NCI-H1436 treated with DMSO at 0.1 percent for 48 hours (cell line): ENCODE measurements at places on chromosomes 12 and 14.

DNA sequence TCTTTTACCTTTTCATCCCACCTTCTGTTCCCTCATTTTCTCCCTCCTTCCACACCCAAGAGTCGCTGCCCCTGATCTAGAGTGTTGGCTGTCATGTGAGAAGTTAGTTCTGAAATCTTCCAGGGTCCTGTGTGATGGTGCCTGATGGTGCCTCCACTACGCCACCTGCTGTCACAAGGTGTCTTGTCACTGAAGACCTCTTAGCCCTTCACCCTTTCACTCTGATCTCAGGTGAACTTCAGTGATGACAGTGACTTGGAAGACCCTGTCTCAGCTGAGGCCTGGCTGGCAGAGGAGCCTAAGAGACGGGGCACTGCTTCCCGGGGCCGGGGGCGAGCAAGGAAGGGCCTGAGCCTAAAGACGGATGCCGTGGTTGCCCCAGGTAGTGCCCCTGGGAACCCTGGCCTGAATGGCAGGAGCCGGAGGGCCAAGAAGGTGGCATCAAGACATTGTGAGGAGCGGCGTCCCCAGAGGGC is 7.6 kb upstream of the PFDN5 start:
- DNase-seq: no peak

GRCh38 chr12:49791700-49792099 is 36.5 kb downstream of the NCKAP5L start:
- DNase-seq: no peak

DNA sequence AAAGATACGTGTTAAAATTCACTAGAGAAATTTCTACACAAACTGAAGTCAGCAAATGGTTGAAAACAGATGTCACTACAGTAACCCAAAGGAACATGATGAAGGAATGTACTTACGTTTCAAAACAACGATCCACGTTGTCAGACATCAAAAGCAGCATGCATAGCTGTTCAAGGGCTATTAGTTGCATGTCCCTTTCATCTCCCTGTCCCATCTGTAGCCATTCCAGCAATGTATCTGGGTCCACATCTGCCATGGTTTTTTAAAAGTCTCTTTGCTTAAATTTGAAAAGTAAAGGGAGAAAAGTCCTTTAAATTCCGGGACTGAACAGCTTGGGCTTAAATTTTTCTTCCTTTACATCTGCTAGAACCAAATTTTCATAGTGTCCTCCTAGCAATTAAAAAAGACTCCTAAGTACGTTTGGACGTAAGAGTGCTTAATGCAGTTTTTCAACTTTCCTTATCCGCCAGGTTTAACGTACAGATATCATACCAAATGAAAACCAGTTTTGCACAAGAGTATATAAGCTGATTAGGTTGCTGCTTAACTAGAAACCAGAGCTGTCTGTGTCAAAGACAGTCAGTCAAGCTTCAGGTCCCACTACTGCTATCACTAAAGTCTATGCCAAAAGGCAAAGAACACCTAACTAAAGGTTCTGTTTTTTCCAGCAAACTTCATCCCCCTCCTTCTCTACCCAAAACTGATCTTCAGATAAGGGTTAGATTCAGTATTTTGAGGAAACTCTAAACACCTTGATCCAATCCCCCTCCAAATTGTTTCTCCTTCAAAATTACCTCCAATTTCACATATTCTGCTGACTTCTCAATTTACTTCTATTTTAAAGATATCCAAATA is 1.7 kb downstream of the HECTD1 start:
- DNase-seq: no peak

DNA sequence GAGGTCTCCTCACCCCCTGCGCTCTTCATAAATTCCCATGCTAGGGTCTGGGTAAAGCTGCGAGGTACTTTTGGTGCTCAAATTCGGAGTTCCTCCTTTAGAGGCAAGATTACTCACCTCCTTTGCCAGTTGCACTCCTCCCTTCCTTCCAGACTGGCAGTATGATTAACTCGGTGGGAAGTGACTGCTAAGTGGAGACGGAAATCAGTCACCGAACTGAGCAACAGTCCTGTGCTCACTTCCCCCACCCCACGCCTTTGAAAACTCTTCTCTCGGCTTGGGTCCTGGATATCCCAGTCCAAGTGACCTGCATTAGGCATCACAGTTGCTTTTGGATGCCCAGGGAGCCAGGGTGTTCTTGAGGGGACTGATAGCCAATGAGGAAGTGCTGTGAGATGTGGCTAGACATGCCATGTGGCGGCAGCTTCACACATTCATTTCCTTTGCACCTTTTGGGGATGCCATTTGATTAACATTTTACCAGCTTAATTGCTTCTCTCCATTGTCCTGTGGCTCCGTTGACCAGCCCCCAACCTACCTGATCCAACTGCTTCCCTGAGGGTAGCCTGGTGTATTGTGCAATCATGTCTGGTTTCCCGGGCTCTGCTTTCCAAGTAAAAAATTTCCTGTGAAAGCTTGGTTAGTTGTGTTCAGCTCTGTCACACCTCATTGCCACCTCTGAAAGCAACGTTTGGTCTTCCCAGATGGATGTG is 840 bp downstream of the PNP start:
- DNase-seq: no peak

GRCh38 chr14:99863059-99863458 is 69.8 kb downstream of the EML1 start:
- no peak for DNase-seq

- DNase-seq: no peak
Observed at GRCh38 chr14:73140811-73141323, 4.6 kb downstream of the PSEN1 start.

- DNase-seq: no peak
Observed at GRCh38 chr14:73245480-73246325, 8.4 kb downstream of the PAPLN start.

DNA sequence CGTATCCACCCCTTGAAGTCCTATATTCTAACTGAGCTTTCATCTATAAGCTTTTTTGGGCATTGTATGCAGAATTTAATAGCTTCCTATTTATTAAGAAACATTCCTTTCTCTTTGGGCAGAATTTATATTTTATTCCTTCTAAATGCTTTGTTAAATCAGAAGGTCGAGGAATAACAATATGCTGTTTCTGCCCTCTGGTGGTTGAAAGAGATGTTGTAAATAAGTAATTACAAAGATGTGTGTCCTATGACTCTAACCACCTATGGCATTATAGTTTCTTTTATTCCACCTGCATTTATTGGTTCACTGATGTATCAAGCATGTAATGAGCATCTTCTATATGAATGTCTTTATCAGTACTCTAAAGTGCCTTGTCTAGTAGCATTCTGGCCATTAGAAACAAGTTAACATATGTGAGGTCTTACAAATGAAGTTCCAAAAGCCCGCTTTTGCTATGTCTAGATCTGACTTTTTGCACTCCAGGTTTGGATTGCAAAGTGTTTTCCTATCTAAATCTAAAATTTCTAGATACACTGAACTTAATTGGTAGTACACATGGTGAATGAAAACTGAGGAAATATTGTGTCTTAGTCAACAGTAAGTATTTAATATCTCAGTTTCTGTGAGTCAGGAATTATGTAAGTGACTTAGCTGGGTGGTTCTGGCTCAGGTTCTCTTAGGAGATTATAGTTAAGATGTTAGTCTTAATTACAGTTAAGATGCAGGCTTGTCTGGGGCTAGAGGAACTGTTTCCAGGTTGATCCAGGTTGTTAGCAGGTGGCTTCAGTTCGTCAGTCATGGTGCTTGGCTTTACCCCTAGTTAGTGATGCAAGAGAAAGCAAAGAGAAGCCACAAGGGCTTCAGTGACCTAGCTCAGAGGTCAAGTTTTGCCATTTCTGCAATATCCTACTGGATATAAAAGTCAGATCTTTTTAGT is 57.5 kb downstream of the PLEKHA5 start:
- no peak for DNase-seq

DNA sequence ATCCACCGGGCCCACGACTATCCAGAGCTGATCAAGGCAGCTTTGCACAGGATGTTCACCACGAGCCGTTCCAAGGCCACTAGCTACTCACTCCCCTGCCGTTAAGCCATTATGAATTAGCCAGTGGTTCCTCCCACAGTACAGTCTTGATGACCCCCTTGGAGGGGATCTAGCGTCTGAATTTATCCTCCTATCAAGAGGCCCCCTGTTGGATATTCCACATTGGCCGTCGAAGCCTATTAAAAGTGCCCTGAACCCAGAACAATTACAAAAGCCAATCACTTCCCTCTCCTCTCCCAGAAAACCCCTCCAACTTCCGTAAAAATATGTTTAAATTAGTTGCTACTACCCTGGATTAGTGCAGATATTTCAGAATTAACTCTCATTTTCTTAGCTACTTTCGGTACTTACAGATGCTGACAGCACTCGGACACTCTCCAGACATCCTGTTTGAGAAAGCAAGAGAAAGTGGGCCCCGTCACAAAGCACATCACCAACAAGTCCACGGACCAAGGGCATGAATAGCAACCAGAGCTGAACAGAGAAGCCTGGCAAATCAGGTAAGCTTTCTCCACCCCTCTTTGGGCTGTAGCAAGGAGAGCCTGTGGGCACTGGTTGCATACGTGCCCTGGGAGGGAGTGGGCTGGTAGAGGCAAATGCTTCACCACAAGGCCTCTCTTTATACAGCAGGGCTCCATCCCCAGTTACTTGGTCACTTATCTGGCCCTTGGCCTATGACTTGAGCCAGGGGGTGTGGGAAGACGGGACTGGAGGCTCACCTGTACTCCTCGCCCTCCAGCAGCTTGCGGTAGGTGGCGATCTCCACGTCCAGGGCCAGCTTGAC is 5.3 kb downstream of the KRT3 start:
- DNase-seq: no peak

DNA sequence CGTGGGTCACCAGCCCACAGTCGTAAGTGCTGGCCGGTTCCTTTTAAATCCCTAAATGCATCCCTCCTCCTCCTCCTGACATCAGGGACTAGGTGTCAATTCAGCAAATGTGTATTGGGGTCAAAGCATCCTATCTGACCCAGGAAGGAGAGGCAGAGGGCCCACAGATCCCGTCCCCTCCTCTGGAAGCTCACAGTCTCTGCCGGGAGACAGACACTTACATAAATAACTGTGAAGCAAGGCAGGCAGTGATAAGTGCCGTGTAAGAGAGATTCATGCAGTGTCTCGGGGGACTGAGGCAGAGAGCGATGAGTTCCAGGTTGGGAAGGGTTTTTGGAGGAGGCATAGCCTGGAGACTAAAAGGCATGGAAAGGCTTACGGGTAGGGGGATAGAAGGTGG is 44.1 kb downstream of the HRK start:
- no peak for DNase-seq

DNA sequence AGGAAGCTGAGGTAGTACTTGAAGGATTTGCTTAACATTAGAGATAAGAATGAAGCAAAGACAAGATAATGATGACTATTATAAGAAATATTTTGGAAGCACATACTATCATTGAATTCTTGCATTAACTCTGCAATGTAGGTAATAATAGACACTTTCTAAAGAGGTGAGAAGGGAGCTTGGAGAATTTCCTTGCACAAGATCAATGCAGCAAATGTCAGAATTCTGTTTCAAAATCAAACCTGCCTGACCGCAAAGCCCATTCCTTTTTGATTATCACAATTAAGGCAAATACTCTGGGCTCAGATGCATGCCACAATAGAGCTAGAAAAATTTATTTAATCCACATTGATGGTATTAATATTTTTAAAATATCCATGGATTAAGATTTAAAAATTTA is 50.4 kb upstream of the RIC8B start:
- DNase-seq: no peak

GRCh38 chr12:45298721-45299692 is 83.1 kb downstream of the ANO6 start:
- no peak for DNase-seq

DNA sequence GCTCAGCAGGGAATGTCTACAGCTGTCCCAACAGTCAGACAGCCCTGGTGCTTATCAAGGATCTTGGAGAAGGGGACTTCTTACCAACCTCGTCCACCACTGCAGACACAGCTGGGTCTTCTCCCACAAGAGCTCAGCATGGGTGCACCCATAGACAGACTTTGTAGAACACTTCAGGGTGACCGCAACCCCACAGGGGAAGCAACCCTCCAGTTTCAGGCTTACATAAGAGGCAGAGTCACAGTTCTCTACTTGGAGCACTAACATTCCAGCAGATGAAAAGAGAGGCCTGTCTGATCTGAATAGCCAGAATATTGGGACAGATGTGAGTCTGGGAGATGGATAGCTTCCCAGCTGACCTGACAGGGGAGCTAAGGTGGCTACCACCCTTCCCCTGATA is 3.5 kb upstream of the CLEC1A start:
- DNase-seq: no peak

DNA sequence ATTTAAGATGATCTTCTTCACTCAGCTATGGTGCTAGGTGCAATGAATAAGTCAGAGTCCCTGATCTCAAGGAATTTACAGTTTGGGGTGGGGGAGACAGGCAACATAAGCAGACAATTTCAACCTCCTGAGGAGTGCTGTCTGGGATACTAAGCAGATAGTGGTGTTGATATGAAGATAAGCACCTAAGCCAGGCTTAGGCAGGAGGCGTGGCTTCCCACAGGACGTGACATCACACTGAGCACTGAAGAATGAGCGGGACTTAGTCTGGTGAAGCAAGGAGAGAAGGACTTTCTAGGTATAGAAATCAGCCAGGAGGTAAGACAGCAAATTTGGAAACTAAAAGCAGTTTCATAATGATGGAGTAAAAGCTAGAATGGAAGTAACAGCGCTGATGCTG is 6.8 kb downstream of the PRPH start:
- no peak for DNase-seq

- DNase-seq: no peak
Observed at GRCh38 chr12:132347176-132347855, 17.9 kb upstream of the GALNT9 start.

DNA sequence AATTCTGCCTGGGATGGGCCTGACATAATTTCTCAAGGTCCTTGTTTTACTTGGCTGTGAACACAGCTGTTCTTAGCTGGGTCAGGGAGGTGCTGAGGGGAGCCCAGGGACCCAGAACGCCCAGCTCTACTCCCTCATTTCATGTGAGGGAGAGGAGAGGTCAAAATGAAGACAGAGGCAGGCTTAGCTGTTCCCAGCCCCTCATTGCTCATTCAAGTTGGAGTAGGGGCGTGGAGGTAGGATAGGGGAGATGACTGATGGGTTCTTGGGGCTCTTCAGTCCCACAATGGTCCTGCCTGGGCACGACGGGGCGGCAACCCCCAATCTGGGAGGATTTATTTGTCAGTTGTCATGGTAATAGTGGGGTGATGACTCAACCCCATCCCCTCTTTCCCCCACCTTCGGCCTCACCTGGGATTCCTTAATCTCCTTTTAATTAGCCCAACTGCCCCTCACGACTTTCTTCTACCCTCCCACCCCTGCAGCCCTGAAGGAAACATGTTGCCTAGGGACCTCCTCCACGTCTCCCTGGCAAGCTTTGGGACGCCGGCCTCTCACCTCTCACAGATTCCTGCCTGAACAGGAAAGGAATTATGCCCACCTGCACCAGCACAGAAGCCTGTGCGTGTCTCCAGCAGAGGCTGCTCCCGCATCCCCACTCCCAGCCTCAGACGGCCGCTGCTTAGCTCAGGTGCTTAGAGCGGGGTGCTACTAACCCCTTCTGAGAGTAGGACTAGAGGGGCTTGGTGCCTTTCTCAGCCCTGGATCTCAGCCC is 10.2 kb downstream of the SPRYD3 start:
- no peak for DNase-seq

DNA sequence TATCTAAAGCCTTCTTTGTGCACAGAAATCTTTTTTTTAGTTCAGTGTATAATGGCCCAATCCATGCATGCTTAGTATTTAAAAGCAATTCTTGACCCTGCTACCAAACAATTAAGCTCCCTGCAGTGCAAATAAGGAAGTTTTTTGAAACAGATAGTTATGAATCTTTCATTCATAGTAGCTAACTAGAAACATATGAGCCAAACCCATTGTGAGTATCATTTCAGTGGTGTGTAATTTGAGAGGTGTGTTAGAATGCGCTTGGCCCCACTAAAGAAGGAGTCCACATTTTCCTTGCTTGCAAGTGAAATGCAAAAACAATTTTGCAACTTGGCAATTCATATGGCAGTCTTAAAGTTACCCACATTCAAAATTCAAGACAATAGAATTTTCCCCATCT is 14.4 kb downstream of the EPS8 start:
- no peak for DNase-seq
